Placental epithelial cell (primary cell): ENCODE measurements at places on chromosomes 5 and 9. TPM values are rescaled to one million over a fixed set of nuclear protein-coding genes. Genes with fewer than 3 reads are reported as not detected.

The NRARP gene
- total RNA-seq, result not detected in 2 replicates

The KCNV2 gene
- total RNA-seq, result not detected in 2 replicates

The OR1J2 gene
- not detected in 2 replicates for total RNA-seq

The FUBP3 gene
- total RNA-seq, result 34.2 and 34.5 TPM in 2 replicates

The GPR107 gene
- 20.4 and 24.2 TPM in 2 replicates for total RNA-seq

The FBXW5 gene
- total RNA-seq, result 112 and 219 TPM in 2 replicates

The PPP2R2B gene
- under 0.01 TPM in 1 of 2 replicates, not detected in the other for total RNA-seq

The FAM169A gene
- 2.0 and 3.1 TPM in 2 replicates for total RNA-seq

The SCGB3A2 gene
- total RNA-seq, result 1.2 TPM in 1 of 2 replicates, not detected in the other

The SPATA31C1 gene
- total RNA-seq, result not detected in 2 replicates
